Fibroblast of lung (primary cell): ENCODE measurements at places on chromosomes 3 and 15. TPM values are rescaled to one million over a fixed set of nuclear protein-coding genes. Genes with fewer than 3 reads are reported as not detected.

Gene KBTBD13
- not detected in 2 replicates for total RNA-seq

Gene NR2F2
- total RNA-seq, result 9.2 and 15.7 TPM in 2 replicates

Gene IL17RB
- 0.26 and 0.33 TPM in 2 replicates for total RNA-seq

Gene FAM174B
- total RNA-seq, result 1.0 and 2.8 TPM in 2 replicates

Gene RBP2
- not detected in 2 replicates for total RNA-seq

Gene FMN1
- 27.7 and 43.8 TPM in 2 replicates for total RNA-seq

Gene SLC49A4
- 19.3 and 20.6 TPM in 2 replicates for total RNA-seq
